Stimulated activated CD4-positive, alpha-beta T cell treated with anti-CD3 and anti-CD28 coated beads, Interleukin-2, amount 100 ng/mL, for 24 hours (primary cell): ENCODE measurements at places on chromosomes 7 and 10.
A peak's percentile ranks its signal among the peaks of the same experiment; 100 is the strongest.

DNA sequence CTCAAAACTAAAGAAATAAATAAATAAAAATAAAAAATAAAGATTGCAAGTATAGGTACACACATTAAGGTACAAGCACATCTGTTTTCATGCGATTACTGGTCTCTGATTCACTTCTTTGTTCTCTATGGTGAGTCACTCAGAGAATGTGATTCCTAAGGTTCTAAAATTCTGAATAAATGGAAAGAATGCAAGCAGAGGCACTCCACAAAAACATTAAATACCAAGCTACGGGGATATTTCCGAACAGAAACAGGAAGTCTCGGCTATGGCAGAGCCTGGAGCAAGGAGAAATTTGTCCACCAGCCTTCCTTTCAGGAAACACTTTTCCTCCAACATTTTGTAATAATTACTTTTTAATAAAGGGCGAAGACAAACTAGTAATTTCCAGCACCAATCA is 1.4 kb downstream of the VOPP1 start:
- no peak for DNase-seq

GRCh38 chr7:124033095-124033806 is 384 bp upstream of the TMEM229A start:
- no peak for DNase-seq

GRCh38 chr10:42938351-42938750 is 138.5 kb upstream of the RET start:
- peak; percentile 3 for DNase-seq

- no peak for DNase-seq
Observed at GRCh38 chr7:32070406-32071360, at the start of gene PDE1C. Gene PDE1C, minus strand, starts transcription at chr7:32070407.

DNA sequence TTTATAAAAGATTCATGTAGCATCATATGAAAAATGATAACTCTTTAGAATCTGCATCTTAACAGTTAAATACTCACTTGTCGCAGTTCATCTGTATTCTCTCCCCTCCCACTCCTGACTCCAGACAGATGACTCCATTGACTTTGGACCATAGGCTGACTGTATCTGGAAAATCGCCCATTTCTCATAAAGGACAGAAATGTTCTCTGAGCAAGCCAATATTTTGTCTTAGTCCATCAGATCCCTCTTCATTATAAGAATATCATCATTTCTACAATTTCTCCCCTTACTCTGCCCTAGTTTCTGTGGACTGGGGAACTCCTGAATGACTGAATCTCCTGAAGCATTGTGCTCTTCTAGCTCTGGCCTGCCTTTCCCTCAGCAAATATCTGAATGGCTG is 125.4 kb downstream of the SEMA3D start:
- no peak for DNase-seq

GRCh38 chr7:150520145-150520544 is 5.5 kb downstream of the GIMAP7 start:
- DNase-seq: peak; percentile 47

- DNase-seq: no peak
Observed at GRCh38 chr10:4181621-4182049, 396.6 kb upstream of the KLF6 start.

GRCh38 chr10:76558996-76559891 is 1078.4 kb downstream of the KCNMA1 start:
- DNase-seq: no peak

- no peak for DNase-seq
Observed at GRCh38 chr10:72318418-72319262, 36.1 kb downstream of the DNAJB12 start.

- no peak for DNase-seq
Observed at GRCh38 chr7:158976468-158976848, 120.1 kb downstream of the DYNC2I1 start.

DNA sequence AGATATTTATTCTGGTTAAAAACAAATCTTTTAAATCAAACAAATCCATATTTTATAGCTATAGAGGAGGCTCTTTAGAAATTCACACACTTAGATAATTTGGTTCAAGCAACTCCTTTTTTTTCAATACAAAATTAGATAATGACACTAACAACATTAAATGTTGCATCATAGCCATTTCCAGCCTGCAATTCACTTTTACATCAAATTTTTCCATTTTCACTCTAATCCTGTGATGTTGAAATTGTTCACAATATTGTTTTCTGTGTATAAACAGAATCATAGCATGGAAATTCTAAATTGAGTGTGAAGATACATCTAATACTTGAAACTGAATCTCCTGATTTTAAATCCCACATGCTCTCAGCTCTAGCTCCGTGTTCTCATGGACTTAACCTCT is 482.6 kb downstream of the INHBA start:
- DNase-seq: no peak

- DNase-seq: no peak
Observed at GRCh38 chr10:5550621-5551530, 26.1 kb downstream of the CALML3 start.

GRCh38 chr7:3558400-3558799 is 257.3 kb downstream of the SDK1 start:
- DNase-seq: no peak

DNA sequence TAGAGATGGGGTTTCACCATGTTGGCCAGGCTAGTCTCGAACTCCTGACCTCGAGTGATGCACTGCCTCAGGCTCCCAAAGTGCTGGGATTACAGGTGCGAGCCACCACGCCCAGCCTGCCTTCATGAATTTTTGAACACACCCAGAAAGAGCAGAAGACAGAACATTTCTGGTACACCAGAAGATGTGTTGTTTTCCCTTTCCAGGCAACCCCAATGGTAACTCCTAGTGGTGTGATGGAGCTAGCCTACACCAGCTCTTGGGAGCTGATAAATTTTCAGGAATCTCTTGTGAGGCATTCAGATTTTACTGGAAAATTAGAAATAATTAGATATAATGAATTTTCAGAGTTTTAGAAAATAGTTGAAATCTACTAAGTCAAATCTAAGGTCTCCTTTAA is 904 bp upstream of the CCDC7 start:
- DNase-seq: no peak

DNA sequence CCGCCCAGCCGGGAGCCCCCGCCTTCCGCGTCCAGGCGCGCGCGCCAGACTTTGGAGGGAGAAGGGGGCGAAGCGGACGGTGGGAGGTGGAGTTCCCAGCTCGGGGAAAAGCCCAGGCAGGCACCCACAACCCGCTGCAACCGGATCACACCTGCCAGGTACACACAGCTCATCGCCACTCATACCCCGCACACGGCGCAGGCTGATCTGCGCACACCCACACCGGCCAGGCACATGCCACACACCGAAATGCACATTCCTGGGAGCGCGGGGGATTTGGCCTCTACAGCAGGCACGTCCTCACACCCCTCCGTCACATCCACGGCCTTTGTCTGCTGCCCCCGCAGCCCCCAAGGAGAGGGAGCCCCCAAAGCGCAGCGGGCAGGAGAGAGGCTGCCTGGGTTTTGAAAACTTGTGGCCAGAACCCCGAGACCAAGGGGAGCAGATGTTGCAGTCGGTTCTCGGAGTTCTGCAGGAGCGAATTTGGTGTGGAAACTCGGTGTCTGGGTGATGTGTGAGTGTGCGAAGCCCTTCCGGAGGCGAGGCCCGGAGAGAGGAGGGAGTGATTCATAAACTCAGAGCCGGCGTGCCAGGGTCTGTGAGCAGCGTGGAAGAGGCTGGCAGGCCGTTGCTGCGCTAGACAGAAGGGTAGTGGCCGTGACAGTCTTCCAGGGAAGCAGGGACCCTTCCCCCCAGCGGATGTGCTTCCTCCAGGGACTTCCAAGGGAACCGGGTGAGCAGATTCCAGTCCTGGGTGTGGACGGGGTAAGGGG is 734 bp downstream of the CHST3 start:
- DNase-seq: peak; percentile 65

DNA sequence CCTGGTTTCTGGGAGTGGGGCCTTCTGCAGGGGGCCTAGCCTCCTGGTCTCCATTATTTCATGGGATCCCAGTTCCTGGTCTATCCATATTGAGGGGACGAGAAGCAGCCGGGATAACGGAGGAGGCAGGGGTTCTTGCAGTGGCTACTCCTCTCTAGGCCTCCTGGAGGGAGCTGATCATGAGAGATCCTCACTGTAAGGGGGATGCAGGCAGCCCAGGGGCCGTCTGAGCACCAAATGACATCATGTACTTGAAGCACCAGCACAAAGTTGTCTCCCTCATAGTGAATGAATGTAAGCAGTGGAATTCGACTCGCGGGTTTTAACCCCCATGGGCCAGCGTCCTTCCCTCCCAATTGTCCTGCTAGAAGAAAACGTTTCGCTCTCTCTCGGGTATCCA is 964 bp upstream of the ADCY1 start:
- DNase-seq: no peak

DNA sequence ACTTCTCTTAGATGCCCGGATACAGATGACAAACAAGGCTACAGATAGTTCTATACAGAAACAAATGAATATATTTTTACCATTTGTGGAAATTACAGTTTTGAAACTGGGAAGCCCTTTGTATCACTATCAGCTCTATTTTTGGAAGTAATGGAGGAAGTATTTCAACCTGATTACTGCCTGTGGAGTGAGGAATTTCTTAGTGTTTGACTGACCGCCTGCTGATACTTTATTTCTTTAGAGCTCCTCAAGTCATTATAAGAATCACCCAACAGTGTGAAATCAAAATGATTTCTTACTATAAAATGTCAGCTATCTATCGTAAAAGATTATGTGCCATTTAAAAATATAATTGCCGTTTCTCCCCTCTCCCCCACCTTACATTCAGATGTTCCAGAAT is 290.9 kb downstream of the SDK1 start:
- DNase-seq: no peak

DNA sequence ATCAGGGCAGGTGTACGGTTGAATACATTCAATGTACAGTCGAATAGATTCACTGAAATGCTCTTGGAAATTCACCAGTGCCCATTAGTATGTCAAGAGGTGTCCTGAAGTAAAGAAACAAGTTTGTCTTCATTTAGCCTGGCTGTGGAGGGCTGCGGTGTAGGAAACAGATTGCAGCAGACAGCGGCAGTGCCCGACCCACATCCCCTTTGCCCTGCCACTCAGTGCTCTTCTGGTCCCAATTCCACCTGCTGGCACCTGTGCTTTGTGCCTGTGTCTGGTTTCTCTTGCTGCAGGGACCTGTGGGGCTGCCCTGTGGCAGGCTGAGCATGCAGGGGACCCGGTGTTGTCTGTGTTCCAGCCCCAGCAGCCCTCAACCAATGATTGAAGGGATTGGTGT is 183.7 kb downstream of the RPS24 start:
- no peak for DNase-seq

DNA sequence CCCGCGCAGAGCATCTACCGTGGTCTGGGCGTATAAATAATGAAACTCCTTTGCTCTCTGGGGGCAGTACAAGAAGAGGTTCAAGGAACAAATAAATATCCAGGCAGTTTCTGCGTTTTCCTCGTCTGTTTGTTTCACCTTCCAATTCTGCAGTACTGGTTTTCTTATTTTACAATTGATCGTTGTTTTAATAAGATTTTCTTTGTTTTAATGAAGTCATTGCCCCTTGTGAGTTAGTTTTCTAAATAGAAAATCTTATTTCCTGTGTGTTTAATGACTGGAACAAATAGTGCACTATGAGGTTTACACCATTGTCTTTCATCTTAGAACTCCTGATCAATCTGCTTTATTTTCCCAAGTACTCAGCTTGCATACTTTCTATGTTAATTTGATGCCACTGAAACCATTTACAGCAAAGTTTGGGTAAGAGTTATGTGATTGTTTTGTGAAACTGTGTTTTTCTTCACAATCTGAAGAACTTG is 1.2 kb downstream of the PLEKHA1 start:
- no peak for DNase-seq

GRCh38 chr10:33391611-33392465 is 57.4 kb upstream of the NRP1 start:
- no peak for DNase-seq

DNA sequence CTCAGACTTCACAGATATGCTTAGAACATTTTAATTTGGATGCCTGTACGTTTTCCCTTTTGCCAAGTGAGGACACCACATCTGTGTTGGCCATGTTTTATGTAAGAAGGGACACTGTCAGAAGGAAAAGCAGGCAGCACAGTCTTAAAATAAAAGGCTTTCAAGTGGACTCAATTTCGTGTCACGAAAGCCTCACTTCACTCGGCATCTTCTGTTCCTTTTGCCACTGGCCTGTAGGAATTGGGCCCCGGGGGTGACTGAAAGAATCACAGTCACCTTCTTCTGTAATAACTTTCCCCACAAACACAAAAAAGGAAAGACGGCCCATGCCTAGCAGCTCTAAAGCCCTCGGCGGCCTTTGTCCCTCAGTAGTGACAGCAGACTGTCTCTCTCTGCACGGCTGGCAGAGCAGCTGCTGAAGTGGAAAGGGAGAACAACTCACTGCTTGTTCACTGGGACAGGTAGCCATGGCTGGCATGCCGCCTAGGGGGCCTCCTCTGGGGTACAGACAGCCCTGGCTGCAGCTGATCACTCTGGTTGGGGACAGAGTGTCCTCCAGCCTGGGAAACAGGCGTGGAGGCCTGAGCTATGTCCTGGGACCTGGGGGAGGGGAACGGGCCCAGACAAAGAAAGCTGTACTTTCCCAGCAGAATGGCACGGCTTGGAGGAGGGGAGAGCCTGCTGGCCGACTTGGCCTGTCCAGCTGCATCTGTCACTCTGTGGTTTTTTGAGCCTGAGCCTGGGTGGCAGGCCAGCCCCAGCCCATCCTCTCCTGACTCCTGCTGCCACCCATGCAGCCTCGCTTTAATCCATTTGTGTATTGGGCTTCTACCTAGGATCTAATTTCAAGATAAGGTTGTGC is 4.4 kb downstream of the RASSF4 start:
- DNase-seq: no peak
